Fibroblast of the aortic adventitia (primary cell): ENCODE measurements at places on chromosomes 11 and 22. TPM values are rescaled to one million over a fixed set of nuclear protein-coding genes. Genes with fewer than 3 reads are reported as not detected.

ENTHD1 gene
- total RNA-seq, result not detected in 2 replicates

PIK3C2A gene
- total RNA-seq, result 41.0 and 60.0 TPM in 2 replicates

DEFB131B gene
- not detected in 2 replicates for total RNA-seq

SLC25A45 gene
- total RNA-seq, result 0.41 and 5.8 TPM in 2 replicates

PCSK7 gene
- total RNA-seq, result 42.6 and 46.3 TPM in 2 replicates

TNRC6B gene
- total RNA-seq, result 19.1 and 35.3 TPM in 2 replicates

OR2AG2 gene
- 0.09 and 0.33 TPM in 2 replicates for total RNA-seq

CCDC89 gene
- 4.2 and 7.9 TPM in 2 replicates for total RNA-seq

UPB1 gene
- total RNA-seq, result 0.90 TPM in 1 of 2 replicates, not detected in the other

APOL5 gene
- total RNA-seq, result not detected in 2 replicates

KCNK4 gene
- total RNA-seq, result not detected in 2 replicates

MOV10L1 gene
- 5.1 and 12.0 TPM in 2 replicates for total RNA-seq

MCHR1 gene
- under 0.01 TPM in 1 of 2 replicates, not detected in the other for total RNA-seq

TRIM49 gene
- not detected in 2 replicates for total RNA-seq

ESAM gene
- 0.36 and 1.5 TPM in 2 replicates for total RNA-seq

SLC25A18 gene
- total RNA-seq, result 0.16 TPM in 1 of 2 replicates, not detected in the other

MUC15 gene
- 0.25 TPM in 1 of 2 replicates, not detected in the other for total RNA-seq

HBG2 gene
- total RNA-seq, result not detected in 2 replicates

DEPDC7 gene
- 3.5 and 9.9 TPM in 2 replicates for total RNA-seq

SPTY2D1 gene
- 15.2 and 23.7 TPM in 2 replicates for total RNA-seq

SCUBE2 gene
- total RNA-seq, result 0.54 and 1.1 TPM in 2 replicates

SCT gene
- not detected in 2 replicates for total RNA-seq

SGSM1 gene
- total RNA-seq, result not detected in 2 replicates

ROBO4 gene
- 1.3 and 3.3 TPM in 2 replicates for total RNA-seq

DCHS1 gene
- 5.2 and 19.0 TPM in 2 replicates for total RNA-seq

MPEG1 gene
- not detected in 2 replicates for total RNA-seq

PHF21B gene
- total RNA-seq, result not detected in 2 replicates

EMID1 gene
- total RNA-seq, result 0.08 TPM in 1 of 2 replicates, not detected in the other

CCDC134 gene
- 5.7 and 8.1 TPM in 2 replicates for total RNA-seq

OR52I2 gene
- total RNA-seq, result not detected in 2 replicates

MFRP gene
- total RNA-seq, result 0.08 TPM in 1 of 2 replicates, not detected in the other

ATG16L2 gene
- total RNA-seq, result 9.1 and 12.4 TPM in 2 replicates

ZDHHC8 gene
- total RNA-seq, result 8.7 and 12.7 TPM in 2 replicates

PGM2L1 gene
- total RNA-seq, result 4.2 and 4.3 TPM in 2 replicates

OOSP3 gene
- not detected in 2 replicates for total RNA-seq

TRPM5 gene
- total RNA-seq, result not detected in 2 replicates

RPUSD4 gene
- 24.2 and 50.2 TPM in 2 replicates for total RNA-seq

FAT3 gene
- 1.7 and 2.2 TPM in 2 replicates for total RNA-seq

DAGLA gene
- total RNA-seq, result 1.1 and 4.2 TPM in 2 replicates

BCO2 gene
- total RNA-seq, result 1.5 and 4.0 TPM in 2 replicates

EHD1 gene
- 68.1 and 113 TPM in 2 replicates for total RNA-seq

RIBC2 gene
- 5.7 TPM in 1 of 2 replicates, not detected in the other for total RNA-seq

CHRM1 gene
- not detected in 2 replicates for total RNA-seq

ATF4 gene
- total RNA-seq, result 259 and 946 TPM in 2 replicates

C22orf31 gene
- total RNA-seq, result not detected in 2 replicates

HEPN1 gene
- not detected in 2 replicates for total RNA-seq

TBX10 gene
- total RNA-seq, result not detected in 2 replicates
